ENCODE measurements at places on chromosomes 12 and 14. TPM values are rescaled to one million over a fixed set of nuclear protein-coding genes. Genes with fewer than 3 reads are reported as not detected.

GRCh38 chr12:86543716-86544115 lies 287.5 kb upstream of the MGAT4C start:
- H3K36me3 ChIP-seq: no peaks in the 10 kb centered on the region
- H3K27ac ChIP-seq: no peak overlapping the region
- no peaks in the 10 kb centered on the region for H3K4me1 ChIP-seq
- H3K27me3 ChIP-seq: no peaks in the 10 kb centered on the region

- no peak for DNase-seq
- H3K27me3 ChIP-seq: no peaks in the 10 kb centered on the region
- peaks cover 4% of the 10 kb centered on the region for H3K4me1 ChIP-seq
- no peak overlapping the region for H3K4me3 ChIP-seq
- H3K36me3 ChIP-seq: no peaks in the 10 kb centered on the region
- no peak overlapping the region for H3K27ac ChIP-seq
Measured at GRCh38 chr12:32488132-32488531, 88.8 kb downstream of the FGD4 start.

The RIMKLB gene
- total RNA-seq: 29.6 TPM

- H3K4me1 ChIP-seq: no peaks in the 10 kb centered on the region
- peaks cover 12% of the 10 kb centered on the region for H3K36me3 ChIP-seq
- no peak overlapping the region for H3K27ac ChIP-seq
- no peaks in the 10 kb centered on the region for H3K27me3 ChIP-seq
Measured at GRCh38 chr12:39331539-39332261, 111.2 kb downstream of the KIF21A start.

DNA sequence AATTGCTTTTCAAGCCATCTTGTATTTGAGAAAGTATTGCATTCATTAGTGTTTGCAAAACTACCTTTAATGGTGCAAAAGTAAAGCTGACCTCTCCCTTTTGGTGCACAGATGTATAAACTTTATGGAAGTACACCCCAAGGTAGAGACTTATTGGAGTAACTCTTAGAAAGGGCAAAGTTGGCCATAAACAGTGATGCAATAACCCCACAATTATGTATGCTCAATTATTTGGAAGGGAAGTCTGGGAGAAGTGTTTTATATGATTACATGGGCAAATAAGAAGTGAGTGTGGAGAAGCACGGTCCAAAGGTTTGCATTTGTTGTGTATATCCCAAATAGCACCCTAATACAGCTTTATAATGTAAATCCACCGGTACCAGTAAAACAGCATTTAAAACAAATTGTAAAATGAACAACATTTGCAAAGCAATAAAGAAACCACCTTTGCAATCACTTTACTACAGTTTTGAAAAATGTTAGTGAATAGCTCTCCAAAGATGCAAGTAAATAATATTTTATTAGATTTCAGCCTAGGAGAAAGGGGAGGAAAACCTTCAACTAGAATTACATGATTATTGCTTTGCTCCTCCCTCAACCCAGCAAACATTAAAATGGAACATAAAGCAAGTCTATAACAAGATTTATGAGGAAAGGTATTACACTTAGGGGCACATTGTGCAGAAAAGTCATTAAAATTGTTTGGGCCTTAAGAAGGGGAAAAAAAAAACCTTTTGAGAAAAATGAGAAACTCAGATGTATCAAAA lies 70.5 kb downstream of the HMGA2 start:
- H3K4me1 ChIP-seq: peaks cover 21% of the 10 kb centered on the region
- H3K27ac ChIP-seq: no peak overlapping the region
- no peaks in the 10 kb centered on the region for H3K27me3 ChIP-seq
- DNase-seq: no peak
- H3K36me3 ChIP-seq: no peaks in the 10 kb centered on the region

The SDR9C7 gene
- 75.6 TPM for total RNA-seq

- peaks cover 8% of the 10 kb centered on the region for H3K36me3 ChIP-seq
- peak overlapping the region; percentile 99 for H3K27ac ChIP-seq
- H3K27me3 ChIP-seq: no peaks in the 10 kb centered on the region
Measured at GRCh38 chr12:53051058-53051880, 1.4 kb downstream of the TNS2 start.

- H3K4me3 ChIP-seq: no peak overlapping the region
- no peak overlapping the region for H3K27ac ChIP-seq
- H3K4me1 ChIP-seq: no peaks in the 10 kb centered on the region
Measured at GRCh38 chr12:92389466-92389865, 243.8 kb upstream of the BTG1 start.

DNA sequence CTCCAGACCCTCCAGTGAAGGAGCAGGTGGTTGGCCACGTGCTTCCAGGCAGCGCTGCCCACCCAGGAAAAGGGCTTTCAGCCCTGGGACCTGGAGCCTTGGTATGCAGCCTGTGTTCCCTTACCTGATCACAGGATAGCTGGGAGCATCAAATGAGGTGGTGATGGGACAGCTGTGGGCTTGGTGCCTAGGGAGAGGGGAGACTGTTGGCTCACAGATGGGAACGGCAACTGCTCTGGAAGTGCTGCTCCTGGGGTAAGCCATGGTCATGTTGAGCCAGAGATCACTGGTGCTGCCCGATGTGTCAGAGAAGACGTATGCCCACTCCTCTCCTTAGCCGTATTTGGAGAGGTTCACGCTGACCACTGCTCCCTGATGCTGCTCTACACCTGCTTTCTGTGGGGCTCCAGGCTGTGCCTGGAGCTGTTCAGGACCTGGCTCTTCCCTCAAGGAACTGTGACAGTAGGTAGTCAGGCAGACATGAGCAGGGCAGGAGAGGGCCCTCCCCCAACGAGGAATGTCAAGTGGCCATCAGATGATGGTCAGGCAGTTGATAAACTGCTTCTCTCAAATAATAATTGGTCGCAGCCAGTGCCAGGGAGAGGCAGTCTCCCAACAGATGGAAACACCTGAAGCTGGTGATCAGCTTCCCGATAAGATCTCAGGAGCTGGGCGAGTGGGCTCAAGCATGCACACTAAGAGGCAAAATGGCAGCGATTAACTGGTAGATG lies 2.8 kb upstream of the CYP46A1 start:
- H3K4me1 ChIP-seq: peaks cover 19% of the 10 kb centered on the region
- H3K27me3 ChIP-seq: no peaks in the 10 kb centered on the region
- DNase-seq: no peak
- H3K27ac ChIP-seq: no peak overlapping the region

GRCh38 chr12:127144770-127145169 lies 1122.2 kb upstream of the TMEM132C start:
- H3K27ac ChIP-seq: no peak overlapping the region
- H3K36me3 ChIP-seq: no peaks in the 10 kb centered on the region
- peaks cover 9% of the 10 kb centered on the region for H3K4me1 ChIP-seq
- DNase-seq: no peak

DNA sequence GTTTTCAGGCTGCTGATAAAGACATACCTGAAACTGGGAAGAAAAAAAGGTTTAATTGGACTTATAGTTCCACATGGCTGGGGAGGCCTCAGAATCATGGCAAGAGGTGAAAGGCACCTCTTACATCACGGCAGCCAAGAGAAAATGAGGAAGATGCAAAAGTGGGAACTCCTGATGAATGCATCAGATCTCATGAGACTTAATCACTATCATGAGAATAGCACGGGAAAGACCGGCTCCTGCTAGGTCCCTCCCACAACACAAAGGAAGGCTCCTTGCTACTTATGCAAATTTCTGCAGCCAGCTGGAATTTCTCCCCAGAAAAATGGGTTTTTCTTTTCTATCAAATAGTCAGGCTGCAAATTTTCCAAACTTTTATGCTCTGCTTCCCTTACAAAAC lies 174.1 kb upstream of the RMST start:
- no peak overlapping the region for H3K27ac ChIP-seq
- no peaks in the 10 kb centered on the region for H3K36me3 ChIP-seq
- H3K4me3 ChIP-seq: no peak overlapping the region
- DNase-seq: no peak

The INF2 gene
- 77.9 TPM for total RNA-seq

The FGD4 gene
- 49.0 TPM for total RNA-seq

- H3K27ac ChIP-seq: peak overlapping the region; percentile 89
- DNase-seq: peak; percentile 89
- peak overlapping the region; percentile 87 for H3K4me3 ChIP-seq
- peaks cover 28% of the 10 kb centered on the region for H3K4me1 ChIP-seq
- H3K36me3 ChIP-seq: no peaks in the 10 kb centered on the region
Measured at GRCh38 chr12:64610660-64611340, 505 bp downstream of the RASSF3 start.

DNA sequence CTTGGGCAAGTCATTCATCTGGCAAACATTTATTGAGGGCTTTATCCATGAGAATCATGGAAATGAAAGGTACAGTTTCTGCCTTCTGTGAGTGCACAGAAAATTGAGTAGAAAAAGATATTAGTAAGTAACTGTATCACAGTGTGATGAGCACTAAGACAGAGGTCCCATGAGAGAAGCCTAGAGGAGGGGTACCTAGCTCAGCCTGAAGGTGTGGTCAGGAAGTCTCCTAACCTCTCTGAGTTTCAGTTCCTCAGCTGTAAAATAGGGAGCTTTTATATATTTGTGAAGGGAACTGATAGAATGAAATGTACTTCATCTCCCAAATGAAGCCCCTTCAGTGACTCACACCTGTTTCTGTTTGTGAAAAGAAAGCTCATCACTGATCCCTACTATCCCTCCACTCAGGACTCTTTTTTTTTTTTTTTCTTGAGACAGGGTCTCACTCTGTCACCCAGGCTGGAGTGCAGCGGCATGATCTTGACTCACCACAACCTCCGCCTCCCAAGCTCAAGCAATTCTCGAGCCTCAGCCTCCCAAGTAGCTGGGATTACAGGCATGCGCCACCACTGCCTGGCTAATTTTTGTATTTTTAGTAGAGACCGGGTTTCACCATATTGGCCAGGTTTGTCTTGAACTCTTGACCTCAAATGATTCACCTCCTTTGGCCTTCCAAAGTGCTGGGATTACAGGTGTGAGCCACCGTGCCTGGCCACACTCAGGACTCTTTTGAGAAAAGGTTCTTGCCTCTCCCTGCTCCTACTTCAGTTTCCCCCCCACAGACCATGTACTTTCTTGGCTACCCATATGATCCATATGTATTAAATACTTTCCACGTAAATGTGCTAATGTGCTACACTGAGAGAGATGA lies 93.7 kb upstream of the FUT8 start:
- H3K4me3 ChIP-seq: no peak overlapping the region
- DNase-seq: no peak
- peaks cover 20% of the 10 kb centered on the region for H3K4me1 ChIP-seq
- no peaks in the 10 kb centered on the region for H3K36me3 ChIP-seq
- H3K27me3 ChIP-seq: no peaks in the 10 kb centered on the region
- no peak overlapping the region for H3K27ac ChIP-seq

DNA sequence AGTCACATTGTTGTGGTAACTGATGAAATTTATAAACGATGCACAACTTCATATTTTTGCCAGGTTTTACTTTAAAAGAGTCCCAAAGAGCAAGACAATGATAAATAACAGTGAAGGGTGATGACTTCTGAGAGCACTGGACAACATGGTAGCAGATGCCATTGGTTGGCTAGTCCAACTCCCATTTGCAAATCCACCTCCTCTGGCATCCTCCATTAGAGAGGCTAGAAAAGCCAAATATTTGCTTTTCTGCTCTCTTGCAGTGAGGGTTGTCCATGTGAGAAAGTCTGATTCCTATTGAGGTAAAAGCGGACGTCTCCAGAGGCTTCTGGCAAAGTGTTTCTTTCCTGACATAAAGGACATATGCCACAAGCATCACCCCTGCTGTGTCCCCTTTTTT lies 89.6 kb upstream of the BMP4 start:
- DNase-seq: no peak
- no peak overlapping the region for H3K27ac ChIP-seq
- no peaks in the 10 kb centered on the region for H3K36me3 ChIP-seq
- no peaks in the 10 kb centered on the region for H3K4me1 ChIP-seq

- DNase-seq: no peak
- H3K27me3 ChIP-seq: no peaks in the 10 kb centered on the region
Measured at GRCh38 chr14:55274751-55275150, 3.5 kb downstream of the FBXO34 start.

GRCh38 chr12:112705037-112705632 lies 86.4 kb upstream of the RPH3A start:
- no peaks in the 10 kb centered on the region for H3K36me3 ChIP-seq
- no peaks in the 10 kb centered on the region for H3K4me1 ChIP-seq
- no peak for DNase-seq
- no peak overlapping the region for H3K4me3 ChIP-seq
- H3K27me3 ChIP-seq: peaks cover 10% of the 10 kb centered on the region
- H3K27ac ChIP-seq: no peak overlapping the region

DNA sequence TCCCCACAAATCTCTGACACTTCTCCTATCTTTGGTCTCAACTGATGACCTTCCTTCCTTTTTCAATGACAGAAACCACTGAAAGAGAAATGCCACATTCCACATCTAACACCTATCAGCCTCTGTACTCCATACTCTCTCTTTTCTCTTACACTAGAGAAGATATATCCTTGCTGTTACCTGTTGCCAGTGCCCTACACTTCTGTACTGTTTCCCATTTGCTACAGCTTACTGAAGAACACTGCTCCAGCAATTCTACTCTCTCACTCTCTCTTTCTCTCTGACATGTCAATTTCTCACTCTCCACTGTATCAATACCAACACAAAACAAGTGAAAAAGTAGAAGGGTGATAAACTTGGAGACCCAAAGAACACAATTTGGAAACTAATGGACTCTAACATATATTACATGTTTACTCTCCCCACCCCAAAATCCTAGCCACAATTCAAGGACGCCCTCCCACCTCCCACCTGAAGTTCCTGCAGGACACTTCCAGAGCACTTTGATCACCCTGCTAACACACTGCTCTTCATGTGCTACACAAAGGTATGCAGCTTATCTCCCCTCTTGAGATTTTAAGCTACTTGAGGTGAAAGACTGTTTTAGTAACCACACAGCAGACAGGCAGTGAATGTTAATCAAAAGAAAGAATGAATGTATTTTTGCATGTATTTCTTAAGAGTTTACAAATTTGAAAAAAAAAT lies 95.0 kb downstream of the MED13L start:
- H3K27me3 ChIP-seq: no peaks in the 10 kb centered on the region
- H3K4me3 ChIP-seq: no peak overlapping the region
- DNase-seq: no peak
- H3K36me3 ChIP-seq: no peaks in the 10 kb centered on the region
- H3K4me1 ChIP-seq: peaks cover 42% of the 10 kb centered on the region

The CNOT2 gene
- total RNA-seq: 259 TPM

- DNase-seq: no peak
- H3K4me3 ChIP-seq: no peak overlapping the region
- peaks cover 43% of the 10 kb centered on the region for H3K4me1 ChIP-seq
- peak overlapping the region; percentile 76 for H3K27ac ChIP-seq
Measured at GRCh38 chr12:110001596-110001995, 2.4 kb downstream of the ANKRD13A start.

GRCh38 chr14:104506461-104507253 lies 72.9 kb upstream of the C14orf180 start:
- H3K27ac ChIP-seq: no peak overlapping the region
- H3K4me3 ChIP-seq: no peak overlapping the region
- peaks cover 10% of the 10 kb centered on the region for H3K4me1 ChIP-seq
- DNase-seq: no peak
- no peaks in the 10 kb centered on the region for H3K36me3 ChIP-seq

Data from suprapubic skin (tissue), 4 donors.